Left renal cortex interstitium (tissue), 4 donors: ENCODE measurements at places on chromosomes 3 and 15.

DNA sequence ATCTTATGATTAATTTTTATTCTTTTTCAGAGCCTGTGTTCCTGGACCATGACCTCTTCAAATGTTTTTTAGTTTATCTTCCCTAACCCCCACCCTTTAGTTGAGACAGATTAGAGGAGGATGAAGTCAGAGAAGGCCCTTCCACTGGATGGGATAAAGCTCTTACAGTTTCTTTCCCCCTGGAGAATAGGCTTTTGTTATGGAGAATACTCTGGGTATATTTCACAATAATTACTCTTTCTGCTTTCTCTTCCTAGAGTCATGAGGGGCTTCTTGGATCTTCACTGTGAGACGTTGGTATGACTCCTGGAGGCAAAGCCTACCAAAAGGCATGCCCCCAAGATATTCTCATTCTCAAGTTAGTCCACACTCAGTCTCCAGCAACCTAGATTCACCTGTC, 144.4 kb upstream of the THRB start:
- DNase-seq, result no peak

DNA sequence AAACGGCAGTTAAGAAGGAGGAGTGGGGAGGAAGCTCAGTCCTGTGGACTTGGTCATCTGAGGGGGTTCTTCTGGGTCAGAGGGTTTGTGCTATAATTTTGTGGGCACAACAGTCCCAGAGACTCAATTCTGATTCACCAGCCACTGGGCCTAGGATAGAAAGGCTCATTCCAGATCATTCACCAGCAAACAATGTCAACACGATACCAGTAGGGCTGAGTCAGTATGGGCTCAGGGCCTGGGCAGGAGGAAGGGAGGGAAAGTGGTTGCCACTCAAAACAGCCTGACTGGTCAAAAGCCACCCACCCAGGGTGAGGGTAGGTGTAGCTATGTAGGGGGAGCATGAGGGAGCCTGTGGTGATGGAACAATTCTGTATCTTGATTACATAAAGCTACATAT, 86.9 kb upstream of the MEX3B start:
- no peak for DNase-seq

- DNase-seq, result no peak
These were observed 25.5 kb downstream of the SPTBN5 start for GRCh38 chr15:41868321-41868720.

GRCh38 chr3:42214565-42215283, 51.3 kb downstream of the CCK start:
- no peak for DNase-seq

DNA sequence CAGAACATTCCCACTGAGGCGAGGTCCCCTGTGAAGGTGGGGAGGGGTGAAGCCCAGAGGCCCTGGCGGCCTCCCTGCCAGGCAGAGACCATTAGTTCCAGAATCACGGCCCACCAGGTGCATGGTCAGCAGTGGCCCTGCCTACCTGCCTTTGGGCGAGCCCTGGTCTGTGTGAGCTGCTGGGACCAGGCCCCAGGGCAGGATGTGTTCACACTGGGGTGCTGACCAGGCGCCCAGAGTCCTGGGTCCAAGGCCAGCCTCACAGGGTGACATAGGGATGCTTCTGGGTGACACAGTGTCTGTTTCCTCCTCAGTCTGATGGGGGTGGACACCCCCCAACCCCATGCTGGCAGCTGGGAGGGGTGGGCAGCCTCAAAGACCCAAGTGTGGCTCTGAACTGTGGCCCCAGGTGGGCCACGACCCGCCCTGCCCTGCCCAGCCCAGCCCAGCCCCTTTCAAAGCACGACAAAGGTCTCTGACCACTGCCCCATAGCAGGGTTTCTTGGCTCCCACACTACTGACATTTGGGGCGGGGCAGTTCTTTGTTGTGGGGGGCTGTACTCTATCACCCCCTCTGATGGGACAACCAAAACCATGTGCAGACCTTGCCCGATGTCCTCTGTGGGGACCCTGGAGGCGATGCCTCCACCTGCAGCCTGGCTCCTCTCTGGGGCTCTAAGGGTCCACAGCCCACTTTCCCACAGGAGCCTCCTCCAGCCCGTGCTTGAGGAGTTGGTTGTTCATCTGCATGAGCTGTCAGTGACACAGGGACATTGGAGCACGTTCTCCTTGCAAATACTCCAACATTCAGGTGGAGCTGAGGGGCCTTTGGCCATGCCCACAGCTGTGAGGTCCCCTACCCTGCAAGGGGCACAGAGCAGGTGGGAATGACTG, 44.8 kb upstream of the SLC41A3 start:
- DNase-seq, result no peak
